ENCODE measurements at places on chromosomes 13 and 19.
A peak's percentile ranks its signal among the peaks of the same experiment; 100 is the strongest.

DNA sequence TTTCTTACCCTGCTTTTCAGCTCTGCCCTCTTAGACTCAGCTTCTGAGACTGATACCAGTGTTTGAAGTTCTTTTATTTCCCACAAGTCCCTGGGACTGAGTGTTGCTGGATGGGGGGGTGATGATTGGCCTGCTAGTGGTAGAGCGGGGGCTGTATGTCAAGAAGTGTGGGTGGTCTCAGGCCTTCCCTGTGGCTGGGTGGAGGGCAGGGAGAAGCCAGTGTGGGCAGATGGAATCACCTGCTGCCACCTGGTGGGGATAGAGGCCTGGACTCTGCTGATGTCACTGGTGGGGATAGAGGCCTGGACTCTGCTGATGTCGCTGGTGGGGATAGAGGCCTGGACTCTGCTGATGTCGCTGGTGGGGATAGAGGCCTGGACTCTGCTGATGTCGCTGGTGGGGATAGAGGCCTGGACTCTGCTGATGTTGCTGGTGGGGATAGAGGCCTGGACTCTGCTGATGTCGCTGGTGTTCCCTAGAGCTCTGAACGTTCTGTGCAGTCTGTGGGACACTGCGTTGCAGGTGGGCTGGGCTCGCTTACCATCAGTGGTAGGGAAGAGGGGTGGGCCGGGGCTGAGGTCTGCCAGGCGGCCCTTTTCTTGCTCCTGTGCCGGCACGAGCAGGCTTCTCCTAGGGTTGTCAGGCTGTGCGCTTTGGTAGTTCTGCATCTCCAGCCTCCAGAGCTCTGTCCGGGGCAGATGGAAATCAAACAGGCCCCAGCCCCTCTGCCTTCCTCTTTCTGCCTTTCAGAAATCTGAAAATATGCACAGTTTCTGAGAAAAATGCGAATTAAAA is 101.3 kb downstream of the ARHGEF7 start:
- DNase-seq, result peak; percentile 38

DNA sequence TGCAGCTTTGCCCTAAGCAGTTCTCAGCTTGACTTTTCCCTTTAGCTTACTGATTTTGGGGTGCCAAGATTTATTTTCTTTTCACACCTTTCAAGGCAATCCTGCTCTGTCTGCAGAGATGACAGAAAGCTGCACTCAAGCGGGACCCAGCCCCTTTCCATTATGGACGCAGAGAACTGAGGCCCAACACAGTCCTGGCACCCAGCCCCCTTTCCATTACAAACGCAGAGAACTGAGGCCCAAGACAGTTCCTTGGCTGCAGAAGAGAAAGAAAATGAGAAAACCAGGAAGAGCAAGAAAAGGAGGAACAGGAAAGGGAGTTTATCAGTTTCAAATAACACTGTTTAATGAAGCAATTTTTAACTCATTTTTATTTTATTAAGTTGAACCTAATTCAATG is 36.8 kb upstream of the ATP11A start:
- DNase-seq, result no peak

- no peak for DNase-seq
These were observed 29.7 kb downstream of the RASA3 start for GRCh38 chr13:114102521-114103288.

DNA sequence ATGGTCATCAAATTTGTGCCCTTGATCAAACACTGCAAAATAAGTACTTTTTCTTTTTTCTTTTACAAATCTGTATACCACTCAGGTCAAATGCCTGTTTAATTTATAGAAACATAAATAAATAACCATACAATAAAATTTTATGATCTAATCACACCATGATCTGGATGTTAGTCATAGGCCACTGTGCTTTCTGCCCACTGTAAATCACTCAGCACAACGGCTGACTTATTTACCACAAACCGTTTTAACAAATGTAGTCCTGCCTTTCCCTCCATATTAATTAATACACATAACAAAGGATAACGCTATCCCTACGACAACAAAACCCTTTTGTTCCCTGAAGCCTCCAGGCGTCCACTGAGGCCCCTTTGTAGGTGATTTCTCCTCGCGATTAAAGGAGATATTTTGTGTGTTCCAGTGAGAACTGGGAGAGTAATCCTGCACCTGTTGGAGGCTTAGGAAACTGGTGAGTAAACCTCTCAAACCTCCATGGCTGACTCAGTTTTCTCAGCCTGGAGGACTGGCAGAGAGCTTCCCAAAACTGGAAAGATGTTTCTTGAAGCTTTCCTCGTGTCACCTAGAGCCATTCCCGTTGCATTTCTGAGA is 477.1 kb upstream of the SGCG start:
- no peak for DNase-seq

GRCh38 chr19:41505105-41505504 is 62.1 kb downstream of the ERICH4 start:
- no peak for DNase-seq

GRCh38 chr13:64453831-64454230 is 2776.3 kb downstream of the PCDH9 start:
- DNase-seq, result no peak

DNA sequence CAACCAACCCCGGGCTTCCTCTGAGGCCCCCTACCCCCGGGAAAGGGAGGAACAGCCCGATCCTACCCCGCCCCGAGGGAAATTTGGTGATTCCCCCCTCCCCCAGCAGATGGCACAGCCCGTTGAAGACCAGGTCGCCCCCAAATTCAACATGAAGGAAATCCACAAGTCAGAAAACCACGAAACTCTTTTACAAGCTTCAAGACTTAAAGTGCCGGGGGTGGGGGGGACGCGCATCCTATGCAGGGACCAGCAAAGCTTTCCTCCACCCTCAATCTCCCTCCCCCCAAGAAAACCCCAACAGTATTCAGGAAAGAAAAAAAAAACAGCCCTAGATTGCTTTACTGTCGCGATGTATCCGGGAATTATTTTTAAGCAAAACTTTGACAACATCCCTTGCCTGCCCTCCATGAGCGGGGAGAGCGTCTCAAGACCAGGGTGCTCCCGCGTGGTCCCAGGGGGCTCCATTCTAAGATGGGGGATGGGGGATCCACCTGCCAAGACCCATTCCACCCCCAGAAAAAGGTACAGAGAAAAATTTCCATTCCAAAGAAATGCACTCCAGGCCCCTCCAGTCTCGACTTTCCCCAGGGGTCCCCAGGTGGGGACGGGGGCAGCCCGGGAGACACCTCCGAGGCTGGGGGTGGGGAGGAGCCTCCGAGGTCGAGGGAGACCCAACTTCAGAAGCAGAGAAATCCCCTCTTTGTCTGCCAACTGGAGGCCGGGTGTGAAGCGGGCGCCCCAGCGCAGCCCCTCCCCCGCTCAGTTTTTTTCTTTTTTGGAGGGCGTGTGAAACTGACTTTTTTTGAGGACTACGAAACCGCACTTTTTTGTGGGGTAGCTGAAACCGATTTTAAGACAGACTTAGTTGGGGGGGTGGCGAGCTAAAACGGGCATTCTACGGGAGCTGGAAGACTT is 1.5 kb downstream of the TCF3 start:
- no peak for DNase-seq

DNA sequence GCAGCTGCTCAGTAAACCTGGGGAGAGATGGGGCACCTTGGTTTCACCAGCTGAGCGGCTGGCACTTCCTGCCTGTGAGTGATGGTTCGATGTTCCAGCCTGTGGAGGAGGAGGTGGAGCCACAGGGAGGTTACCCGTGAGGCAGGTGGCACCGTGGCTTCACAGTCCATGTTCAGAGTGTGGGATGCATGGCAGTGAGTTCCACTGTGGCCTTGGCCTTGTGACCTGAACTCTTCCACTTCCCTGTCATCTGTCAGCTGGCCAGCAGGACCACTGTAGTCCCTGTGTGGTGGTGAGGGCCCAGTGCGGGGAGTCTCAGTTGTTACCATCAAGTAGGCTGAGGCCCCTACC is 16.9 kb downstream of the SMARCA4 start:
- no peak for DNase-seq

- no peak for DNase-seq
These were observed 2097.0 kb downstream of the PCDH9 start for GRCh38 chr13:65133094-65133493.

DNA sequence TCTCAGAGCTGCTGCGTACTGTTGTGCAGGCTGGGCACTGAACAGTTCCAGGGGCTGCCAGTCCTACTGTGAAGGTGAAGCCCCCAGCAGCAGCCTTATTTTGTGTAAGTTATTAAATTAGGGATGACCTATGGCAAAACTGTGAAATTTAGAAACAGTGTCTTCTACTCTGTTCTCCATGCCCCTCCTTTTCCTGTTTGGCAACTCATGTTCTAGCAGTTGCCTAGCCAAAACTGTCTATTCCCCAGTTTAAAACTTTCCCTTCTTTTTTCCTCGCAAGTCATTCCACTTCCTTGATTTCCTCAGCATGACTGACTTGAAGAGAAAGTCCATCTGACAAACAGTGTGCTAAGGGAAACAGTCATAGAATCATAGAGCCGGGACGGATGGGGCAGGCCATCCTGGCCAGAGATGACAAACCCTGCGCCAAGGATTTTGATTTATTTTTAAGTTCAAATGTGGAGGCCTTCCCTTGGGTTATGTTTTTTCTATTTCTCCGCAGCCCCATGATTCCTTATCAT is 78.1 kb upstream of the OLFM4 start:
- DNase-seq, result no peak
